ENCODE measurements at places on chromosomes 16 and 17. TPM values are rescaled to one million over a fixed set of nuclear protein-coding genes. Genes with fewer than 3 reads are reported as not detected.
A peak's percentile ranks its signal among the peaks of the same experiment; 100 is the strongest.

Gene HOXB4
- not detected for total RNA-seq

DNA sequence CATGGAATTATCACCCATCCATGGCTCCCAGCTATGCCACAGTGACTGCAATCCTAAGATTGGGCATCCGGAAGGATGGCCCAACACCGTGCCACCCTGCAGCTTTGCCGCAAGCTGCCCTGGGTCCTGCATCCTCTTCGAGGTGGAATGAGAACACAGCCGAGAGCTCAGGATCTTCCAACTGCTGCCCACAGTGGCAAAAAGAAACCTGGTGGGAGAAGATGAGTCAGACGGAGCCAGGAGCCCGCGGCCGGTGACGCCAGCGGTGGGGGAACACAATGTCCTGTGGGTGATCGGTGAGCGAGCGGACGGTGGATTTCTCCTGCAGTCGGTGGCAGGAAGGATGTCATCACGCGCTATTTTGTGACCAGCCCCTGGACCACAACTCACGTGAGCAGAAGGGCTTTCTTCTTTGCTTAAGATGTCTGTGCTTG is 20.1 kb downstream of the CD7 start:
- no peak for DNase-seq
- no peaks in the 10 kb centered on the region for H3K4me1 ChIP-seq
- H3K4me3 ChIP-seq = peak overlapping the region; percentile 60
- no peaks in the 10 kb centered on the region for H3K27me3 ChIP-seq

GRCh38 chr17:62597920-62598319 is 29.6 kb upstream of the MRC2 start:
- peaks cover 36% of the 10 kb centered on the region for H3K36me3 ChIP-seq
- H3K4me1 ChIP-seq = no peaks in the 10 kb centered on the region
- H3K27me3 ChIP-seq = no peaks in the 10 kb centered on the region
- no peak for DNase-seq
- H3K27ac ChIP-seq = no peak overlapping the region

Gene VAT1L
- 33.8 TPM for total RNA-seq

DNA sequence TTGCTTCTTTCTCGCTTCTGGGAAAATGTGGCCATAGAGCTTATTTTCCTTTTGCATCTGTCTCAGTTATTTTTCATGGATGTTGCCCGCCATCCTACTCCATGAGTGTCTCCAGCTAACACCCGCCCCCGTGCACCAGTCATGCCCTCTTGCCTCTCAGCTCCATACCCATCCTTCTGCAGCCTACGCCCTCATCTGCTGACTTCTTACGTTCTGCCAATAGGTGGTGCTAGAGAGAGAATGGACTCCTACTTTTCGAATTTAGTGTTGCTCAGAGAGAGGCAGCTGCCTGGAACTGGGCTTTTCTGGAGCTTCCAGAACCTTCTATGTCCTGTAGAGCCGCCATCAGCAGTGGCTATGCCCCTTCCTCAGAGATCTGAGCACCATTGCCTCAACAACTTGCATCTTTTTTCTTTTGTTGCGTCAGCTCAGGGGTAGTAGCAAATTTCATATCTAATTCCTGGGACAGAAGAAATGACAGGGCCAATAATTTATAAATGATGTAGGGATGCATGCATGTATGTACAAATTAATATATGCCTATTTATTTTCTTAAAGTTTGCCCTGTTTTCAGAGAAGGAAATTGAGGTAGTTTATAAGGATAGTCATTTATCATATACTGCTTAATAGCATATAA is 119.7 kb upstream of the MYOCD start:
- DNase-seq = peak; percentile 77
- no peak overlapping the region for H3K4me3 ChIP-seq
- no peaks in the 10 kb centered on the region for H3K4me1 ChIP-seq
- H3K27ac ChIP-seq = no peak overlapping the region
- no peaks in the 10 kb centered on the region for H3K27me3 ChIP-seq

DNA sequence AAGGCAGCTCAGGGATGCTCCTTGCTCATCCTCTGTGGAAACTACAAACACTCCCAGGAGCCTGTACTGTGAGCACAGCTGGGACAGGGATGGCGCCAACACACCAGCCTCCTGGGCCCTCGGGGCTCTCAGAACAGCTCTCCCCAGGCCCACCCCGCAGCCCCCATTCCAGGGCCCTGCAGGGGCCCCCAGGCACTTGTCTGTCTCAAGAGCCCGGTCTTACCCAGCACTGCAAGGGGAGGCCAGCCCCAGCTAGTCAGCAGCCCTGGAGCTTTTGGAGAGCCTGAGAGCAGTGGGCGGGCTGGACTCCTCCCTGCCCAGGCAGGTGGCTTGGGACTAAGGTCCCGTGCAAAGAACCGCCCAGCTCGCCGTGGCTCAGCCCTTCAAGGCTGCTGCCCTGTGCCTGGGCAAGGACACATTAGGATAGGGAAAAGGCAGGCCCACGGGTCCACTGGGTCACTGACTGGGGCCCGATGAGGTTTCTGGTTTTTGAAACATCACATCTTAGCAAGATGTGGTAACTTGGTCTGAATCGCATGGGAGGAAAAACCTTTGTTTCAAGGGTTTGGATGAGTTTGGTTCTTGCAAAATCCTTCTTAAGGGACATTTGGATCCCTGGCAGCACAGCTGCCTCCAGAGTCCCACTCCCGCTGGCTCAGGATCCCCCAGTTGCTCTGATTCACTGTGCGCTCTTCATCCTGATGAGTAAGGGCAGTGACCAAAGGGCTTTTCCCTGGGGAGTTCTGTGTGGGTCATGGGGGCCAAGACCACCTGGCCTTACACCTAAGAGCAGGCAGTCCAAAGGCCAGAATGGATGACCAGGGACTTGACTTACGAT is 2.8 kb downstream of the DNASE1L2 start:
- peak; percentile 54 for DNase-seq
- peaks cover 6% of the 10 kb centered on the region for H3K36me3 ChIP-seq
- H3K4me3 ChIP-seq = peak overlapping the region; percentile 22
- no peak overlapping the region for H3K27ac ChIP-seq

Gene RTN4RL1
- 0.18 TPM for total RNA-seq

Gene ARL5C
- total RNA-seq = not detected

Gene KCTD19
- total RNA-seq = 0.13 TPM

Gene GFAP
- total RNA-seq = 1.1 TPM

DNA sequence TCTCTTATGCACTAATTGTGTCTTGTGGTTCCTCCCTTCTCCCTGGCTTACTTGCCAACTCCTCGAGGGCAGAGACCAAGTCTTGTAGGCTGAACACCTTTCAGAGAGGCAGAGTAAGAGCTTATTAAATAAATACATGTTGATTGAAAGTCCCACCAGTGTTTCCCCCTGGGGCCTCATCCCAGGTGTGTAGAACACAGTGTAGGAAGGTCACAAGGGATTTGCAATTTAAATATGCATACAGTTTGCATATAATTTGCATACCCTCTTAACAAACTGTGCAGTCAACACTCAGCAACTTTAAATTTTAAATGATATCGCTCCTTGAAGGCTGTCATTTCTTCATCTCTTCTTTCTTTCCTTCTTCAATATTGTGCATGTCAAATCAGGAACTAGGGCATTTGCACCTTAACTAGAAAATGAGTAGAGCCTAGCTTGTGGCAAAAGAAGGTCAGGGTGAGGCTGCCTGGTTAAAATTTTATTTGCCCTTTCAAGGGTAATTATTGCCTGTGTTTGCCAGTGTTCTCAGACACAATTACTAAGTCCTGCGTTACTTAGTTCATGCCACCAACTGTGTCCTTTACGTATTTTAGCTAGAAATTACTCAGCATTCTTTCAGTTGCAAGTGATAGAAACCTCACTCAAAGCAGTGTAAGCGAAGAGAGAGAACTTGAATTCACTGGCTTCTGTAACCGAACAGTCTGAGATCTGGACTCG is 465.7 kb downstream of the HAPSTR1 start:
- H3K36me3 ChIP-seq = peaks cover 7% of the 10 kb centered on the region
- no peak overlapping the region for H3K4me3 ChIP-seq
- no peaks in the 10 kb centered on the region for H3K27me3 ChIP-seq
- DNase-seq = no peak

GRCh38 chr17:28901866-28902818 is 737 bp downstream of the DHRS13 start:
- H3K4me3 ChIP-seq = peak overlapping the region; percentile 76
- H3K27ac ChIP-seq = no peak overlapping the region
- no peaks in the 10 kb centered on the region for H3K27me3 ChIP-seq
- DNase-seq = no peak

DNA sequence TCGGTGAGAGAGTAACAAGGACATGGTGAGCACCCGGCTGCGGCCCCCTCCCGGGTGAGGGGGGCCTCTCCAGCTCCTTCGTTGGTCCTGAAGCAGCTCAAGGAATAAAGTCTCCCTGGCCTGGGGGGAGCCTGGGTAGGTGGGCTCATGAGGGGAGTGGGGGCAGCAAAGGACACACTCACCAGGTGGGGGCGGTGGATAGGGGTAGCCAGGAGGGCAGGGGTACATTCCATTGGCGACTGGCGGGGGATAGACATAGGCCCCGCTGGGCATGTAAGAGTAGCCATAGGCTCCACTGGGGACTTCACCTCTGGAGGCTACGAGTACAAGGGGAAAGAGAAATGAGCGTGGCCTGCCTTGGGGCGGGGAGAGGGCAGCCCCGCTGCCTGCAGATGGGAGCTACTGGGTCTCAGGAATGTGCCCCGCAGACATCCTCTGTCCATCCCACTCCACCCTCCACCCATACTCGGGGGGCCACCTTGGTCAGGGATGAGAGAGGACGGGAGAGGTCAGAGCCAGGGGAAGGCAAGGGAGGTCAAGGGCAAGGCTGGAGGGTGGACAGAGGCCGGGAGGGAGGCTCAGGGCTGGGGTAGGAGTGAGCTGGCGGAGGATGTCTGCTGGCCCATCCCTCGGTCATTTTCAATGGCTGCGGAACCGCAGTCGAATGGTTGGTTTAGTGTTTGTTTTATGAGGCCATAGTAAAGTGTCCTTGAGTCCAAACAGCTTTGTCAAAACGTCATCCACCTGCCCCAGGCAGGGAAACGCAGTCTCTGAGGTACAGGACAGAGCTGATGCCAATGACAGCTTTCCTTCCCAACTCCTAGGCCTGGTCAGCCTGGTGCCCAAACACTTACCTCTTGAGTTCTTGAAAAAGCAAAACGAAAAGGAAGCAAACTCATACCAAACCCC is 3.7 kb upstream of the UNC13D start:
- DNase-seq = no peak
- no peaks in the 10 kb centered on the region for H3K27me3 ChIP-seq
- H3K27ac ChIP-seq = no peak overlapping the region

DNA sequence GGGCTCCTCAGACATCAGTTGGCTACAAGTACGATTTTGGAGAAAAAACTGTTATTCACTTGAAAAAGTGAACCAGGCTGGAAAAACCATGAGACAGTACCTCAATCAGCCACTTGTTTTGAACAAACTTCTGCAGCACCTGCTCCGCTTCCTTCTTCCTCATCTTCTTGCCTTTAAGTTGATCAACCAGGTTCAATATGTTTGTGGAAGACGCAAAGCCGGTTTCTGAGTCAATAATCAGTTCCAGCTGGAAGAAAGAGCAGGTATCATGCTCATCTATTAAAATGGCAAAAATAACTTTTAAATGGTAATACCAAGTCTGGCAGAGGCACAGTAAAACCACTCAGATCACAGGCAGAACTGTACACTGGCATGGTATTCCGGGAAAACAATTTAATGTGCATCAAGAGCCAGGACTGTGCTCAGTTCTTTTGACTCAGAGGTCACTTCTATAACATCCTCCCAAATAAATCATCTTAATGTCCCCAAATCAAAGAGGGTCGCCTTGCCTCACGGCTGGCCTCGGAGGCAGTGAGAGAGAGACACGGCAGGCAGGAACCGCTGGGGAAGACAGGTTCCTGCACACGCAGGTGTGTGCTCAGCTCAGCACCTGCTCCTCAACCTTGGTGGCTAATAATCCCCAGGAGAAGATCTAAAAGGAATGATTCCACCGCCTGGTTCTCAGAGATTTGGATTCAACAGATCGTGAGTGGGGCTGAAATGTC is 29.7 kb downstream of the KDM8 start:
- H3K36me3 ChIP-seq = no peaks in the 10 kb centered on the region
- DNase-seq = no peak
- H3K27me3 ChIP-seq = no peaks in the 10 kb centered on the region
- H3K4me1 ChIP-seq = no peaks in the 10 kb centered on the region
- H3K4me3 ChIP-seq = no peak overlapping the region

DNA sequence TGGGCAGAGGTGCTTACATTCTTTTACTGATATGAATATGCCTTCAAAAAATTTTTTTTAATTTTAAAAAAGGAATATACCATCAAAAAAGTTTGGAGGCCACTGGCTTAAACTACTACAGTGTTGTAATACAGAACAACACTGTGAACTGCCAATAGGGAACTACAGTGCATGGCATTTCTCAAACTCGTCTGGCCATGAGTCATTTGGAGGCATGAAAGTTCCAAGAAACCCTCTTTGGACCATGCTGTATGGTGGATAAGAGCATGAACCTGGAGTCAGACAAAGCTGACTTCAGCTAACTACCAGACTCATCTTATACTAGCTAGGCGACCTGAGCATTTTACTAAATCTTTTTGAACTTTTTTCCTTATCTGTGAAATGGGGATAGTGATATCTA is 9.2 kb upstream of the NF1 start:
- H3K4me1 ChIP-seq = no peaks in the 10 kb centered on the region
- H3K27ac ChIP-seq = no peak overlapping the region
- no peaks in the 10 kb centered on the region for H3K36me3 ChIP-seq
- H3K27me3 ChIP-seq = no peaks in the 10 kb centered on the region
- DNase-seq = no peak

- no peak overlapping the region for H3K27ac ChIP-seq
- peaks cover under 1% of the 10 kb centered on the region for H3K36me3 ChIP-seq
- H3K4me3 ChIP-seq = no peak overlapping the region
- DNase-seq = no peak
Observed at GRCh38 chr16:19722269-19722952, 4.3 kb downstream of the IQCK start.

DNA sequence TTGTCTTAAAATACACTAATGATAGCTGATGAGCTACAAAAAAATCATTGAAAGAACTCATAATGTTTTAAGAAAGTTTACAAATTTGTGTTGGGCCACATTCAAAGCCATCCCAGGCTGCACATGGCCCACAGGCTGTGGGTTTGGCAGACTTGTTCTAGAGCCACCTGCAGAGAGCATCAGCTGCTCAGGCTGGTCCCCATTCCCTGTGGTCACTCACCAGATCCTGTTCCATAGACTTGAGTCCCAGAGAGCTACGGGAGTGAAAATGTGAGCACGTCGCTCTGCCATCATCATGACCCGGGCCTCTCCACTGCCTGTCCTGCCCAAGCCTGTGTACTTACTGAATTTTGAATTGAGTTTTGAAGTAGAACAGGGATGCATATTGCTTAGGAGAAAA is 6.9 kb downstream of the SLC26A11 start:
- H3K27ac ChIP-seq = no peak overlapping the region
- H3K36me3 ChIP-seq = peaks cover 36% of the 10 kb centered on the region
- no peak for DNase-seq
- H3K27me3 ChIP-seq = no peaks in the 10 kb centered on the region
- no peak overlapping the region for H3K4me3 ChIP-seq

Gene OGFOD3
- total RNA-seq = 27.8 TPM

Gene NME2
- total RNA-seq = 819 TPM

- no peaks in the 10 kb centered on the region for H3K36me3 ChIP-seq
- H3K27me3 ChIP-seq = no peaks in the 10 kb centered on the region
- H3K4me3 ChIP-seq = no peak overlapping the region
- H3K27ac ChIP-seq = no peak overlapping the region
- no peaks in the 10 kb centered on the region for H3K4me1 ChIP-seq
Observed at GRCh38 chr17:30961209-30962188, 9.3 kb upstream of the RNF135 start.

Gene NDUFB10
- 192 TPM for total RNA-seq

- DNase-seq = no peak
- no peaks in the 10 kb centered on the region for H3K27me3 ChIP-seq
- no peaks in the 10 kb centered on the region for H3K4me1 ChIP-seq
- H3K4me3 ChIP-seq = no peak overlapping the region
- H3K27ac ChIP-seq = no peak overlapping the region
Observed at GRCh38 chr16:67111951-67112444, 2.3 kb downstream of the PHAF1 start.

Data from H9 (cell line).